Non-pigmented ciliary epithelial cell (primary cell): ENCODE measurements at places on chromosomes 11 and 22.

GRCh38 chr11:108237058-108237481, 14.2 kb downstream of the ATM start:
- DNase-seq: no peak

GRCh38 chr11:6022956-6023355, 7.6 kb downstream of the OR56A1 start:
- peak; percentile 1 for DNase-seq

DNA sequence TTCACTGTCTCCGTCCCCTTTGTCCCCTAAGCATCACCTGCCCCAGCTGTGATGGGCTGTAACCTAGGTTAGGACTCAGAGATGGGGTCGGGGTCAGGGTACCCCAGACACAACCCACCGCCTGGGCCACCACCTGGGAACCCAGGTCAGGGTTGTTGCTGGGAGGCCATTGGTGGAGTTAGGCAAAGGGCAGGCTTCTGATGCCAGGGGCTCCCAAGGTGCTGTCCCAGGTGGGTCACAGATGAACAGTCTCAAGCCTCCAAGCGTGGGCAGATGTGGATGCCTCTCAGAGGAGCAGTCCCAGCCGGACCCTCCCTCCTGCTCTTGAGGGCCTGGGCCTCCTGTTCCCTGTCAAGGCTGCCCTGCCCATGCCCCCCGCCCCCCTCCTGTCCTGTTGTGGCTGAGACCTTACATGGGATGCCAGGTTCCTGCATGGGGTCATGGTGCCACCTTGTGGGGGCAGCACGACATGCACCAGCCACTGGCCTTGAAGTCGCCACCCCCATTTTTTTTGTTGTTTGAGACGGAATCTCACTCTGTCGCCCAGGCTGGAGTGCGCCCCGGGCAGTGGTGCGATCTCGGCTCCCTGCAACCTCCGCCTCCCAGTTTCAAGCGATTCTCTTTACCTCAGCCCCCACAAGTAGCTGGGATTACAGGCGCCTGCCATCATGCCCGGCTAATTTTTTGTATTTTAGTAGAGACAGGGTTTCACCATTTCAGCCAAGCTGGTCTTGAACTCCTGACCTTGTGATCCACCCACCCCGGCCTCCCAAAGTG, 12.1 kb downstream of the GATD1 start:
- no peak for DNase-seq

GRCh38 chr11:113179181-113179704, 135.1 kb upstream of the TTC12 start:
- DNase-seq: no peak

DNA sequence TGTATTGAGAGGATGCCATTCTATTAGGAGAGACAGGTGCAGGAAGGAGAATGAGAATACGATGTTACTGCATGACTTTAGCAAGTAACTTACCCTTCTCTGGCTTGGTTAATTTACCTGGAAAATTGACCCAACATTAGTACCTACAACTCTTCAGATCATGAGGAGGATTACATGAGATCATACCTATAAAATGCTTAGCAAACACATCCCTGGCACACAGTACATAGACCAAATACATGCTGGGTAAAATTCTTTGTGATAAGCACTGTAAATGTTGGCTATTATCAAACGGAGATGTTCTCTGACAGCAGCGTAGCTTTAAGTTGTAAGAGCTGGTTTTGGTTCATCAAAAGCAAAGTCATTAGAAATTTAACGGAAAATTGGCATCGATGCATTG, 28.8 kb downstream of the LARGE1 start:
- DNase-seq: no peak

GRCh38 chr22:31394326-31394725, 5.1 kb upstream of the DRG1 start:
- no peak for DNase-seq

GRCh38 chr11:110028921-110029320, 64.3 kb upstream of the ZC3H12C start:
- no peak for DNase-seq

- no peak for DNase-seq
Measured at GRCh38 chr11:11318961-11319360, 34.1 kb downstream of the CSNK2A3 start.

DNA sequence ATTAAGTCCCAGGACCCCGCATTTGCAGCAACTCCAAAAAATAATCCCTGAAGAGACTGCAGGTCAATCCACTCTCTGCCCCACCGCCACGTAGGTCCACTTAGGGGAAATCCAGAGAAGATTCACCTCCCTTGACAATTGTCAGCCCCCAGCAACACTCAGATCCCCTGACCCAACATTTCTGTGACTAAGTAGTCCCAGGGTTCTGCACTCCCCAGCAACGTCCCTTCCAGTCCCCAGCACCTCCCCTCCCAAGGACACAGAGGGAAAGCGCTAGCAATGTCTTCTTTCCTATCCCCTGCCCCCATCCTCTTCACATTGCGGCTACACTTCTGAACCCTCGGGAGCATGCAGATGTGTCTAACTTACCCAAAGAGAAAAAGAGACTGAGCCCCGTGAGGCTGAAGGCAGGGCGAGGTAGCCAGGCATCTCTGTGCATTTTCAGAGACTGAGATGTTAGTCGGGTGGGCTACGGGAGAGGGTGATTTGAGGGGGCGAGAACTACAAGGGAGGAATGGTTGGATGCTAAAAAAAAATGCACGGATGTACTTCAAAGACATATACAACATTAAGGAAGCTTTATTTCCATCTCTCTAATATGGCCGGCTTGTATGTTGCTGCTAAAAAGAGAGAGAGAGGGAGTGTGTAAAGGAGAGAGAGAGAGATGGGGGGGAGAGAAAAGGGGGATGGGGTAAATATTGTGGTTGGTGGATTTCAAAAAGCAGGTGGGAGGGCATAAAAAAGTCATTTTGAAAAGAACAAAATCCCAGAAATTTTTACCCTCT, at the start of gene SCN2B:
Gene SCN2B (minus strand): TSS at position 647 of the 785 bp plus-strand sequence. CDS start 208 bp downstream, at position 439.
- DNase-seq: no peak

- DNase-seq: peak; percentile 93
Measured at GRCh38 chr22:18156878-18157713, 7.1 kb downstream of the USP18 start.

GRCh38 chr11:84437071-84437980, 1151.2 kb upstream of the CCDC90B start:
- DNase-seq: no peak

DNA sequence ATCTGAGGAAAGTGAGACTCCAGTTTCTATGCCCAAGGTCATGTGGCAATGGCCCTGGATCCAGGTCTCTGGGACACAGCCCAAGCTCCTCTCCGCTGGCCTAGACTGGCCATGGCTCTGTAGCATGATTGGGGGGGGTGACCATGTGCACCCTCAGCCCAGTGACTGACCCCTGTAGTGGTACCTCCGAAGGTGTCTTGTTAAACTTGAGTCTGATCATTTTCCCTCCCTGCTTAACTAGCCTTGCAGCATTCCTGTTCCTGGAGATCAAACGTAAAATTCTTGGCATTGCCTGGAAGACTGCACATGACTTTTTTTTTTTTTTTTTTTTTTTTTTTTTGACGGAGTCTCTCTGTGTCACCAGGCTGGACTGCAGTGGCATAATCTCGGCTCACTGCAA, 1116.0 kb downstream of the TBC1D22A start:
- no peak for DNase-seq

GRCh38 chr22:45684169-45684568, 12.5 kb downstream of the ATXN10 start:
- DNase-seq: no peak

GRCh38 chr11:14340721-14341120, 18.3 kb downstream of the RRAS2 start:
- no peak for DNase-seq

DNA sequence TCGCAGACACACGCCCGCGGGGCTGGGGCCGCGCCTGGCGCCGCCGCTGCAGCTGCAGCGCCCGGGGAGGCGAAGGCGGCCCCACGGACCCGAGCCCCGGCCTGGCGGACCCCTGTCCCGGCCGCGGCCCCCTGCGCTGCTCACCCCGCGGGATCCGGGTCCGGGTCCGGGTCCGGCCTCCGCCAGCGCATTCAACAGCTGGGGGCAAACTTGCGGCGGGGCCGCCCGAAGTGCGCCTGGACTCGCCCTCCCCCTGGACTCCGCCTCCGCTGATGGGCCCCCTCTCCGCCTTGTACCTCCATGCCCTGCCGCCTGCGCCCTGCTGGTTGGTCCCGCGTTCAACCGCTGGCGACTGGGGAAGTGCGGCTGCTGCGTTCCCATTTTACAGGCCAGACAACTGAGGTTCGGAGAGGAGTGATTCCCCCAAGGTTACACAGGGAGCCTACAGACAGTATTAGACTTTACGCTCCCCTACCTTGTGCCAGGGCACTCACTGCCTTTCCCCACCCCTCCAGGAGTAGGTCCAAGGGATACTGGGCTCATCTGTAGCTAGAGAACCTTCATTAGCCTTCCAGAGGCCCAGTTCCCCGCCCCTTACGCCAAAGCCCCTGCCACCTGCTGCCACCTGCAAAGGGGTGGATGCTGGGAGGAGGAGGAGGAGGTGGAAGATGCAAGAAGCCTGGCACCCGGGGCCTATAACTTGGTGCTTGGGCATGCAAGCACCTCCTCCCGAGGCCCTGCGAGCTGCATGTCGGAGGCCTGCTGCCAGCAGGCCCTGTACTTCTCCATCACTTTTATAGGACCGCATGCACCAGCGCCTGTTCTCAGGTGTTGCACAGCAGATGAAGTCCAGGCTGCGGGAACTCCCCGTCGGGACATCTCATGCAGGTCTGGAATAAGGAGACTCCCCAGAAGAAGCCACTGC, 694 bp upstream of the ELFN2 start:
- no peak for DNase-seq

DNA sequence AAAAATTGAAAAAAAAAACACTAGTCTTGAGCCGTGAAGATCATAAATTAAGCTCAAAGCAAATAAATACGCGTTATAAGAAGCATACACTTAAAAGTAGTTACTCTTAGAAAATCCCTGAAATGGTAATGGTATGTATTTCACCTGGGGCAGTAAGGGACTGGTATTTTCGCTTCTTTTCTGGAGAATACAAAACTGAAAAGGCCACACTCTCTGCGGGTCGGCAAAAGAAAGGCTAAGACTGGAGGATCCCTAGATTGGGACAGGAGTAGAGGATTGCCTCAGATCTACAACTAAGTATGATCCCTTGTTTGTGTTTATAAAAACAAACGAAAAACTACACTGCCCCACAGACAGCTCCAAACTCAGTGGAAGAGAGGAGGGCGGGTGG, 617 bp downstream of the TSG101 start:
- DNase-seq: no peak

- DNase-seq: no peak
Measured at GRCh38 chr22:41535244-41535643, 9.0 kb downstream of the POLR3H start.

- DNase-seq: no peak
Measured at GRCh38 chr22:50271519-50271970, 1.4 kb upstream of the MAPK11 start.

- DNase-seq: no peak
Measured at GRCh38 chr11:115718945-115719344, 214.7 kb upstream of the CADM1 start.

DNA sequence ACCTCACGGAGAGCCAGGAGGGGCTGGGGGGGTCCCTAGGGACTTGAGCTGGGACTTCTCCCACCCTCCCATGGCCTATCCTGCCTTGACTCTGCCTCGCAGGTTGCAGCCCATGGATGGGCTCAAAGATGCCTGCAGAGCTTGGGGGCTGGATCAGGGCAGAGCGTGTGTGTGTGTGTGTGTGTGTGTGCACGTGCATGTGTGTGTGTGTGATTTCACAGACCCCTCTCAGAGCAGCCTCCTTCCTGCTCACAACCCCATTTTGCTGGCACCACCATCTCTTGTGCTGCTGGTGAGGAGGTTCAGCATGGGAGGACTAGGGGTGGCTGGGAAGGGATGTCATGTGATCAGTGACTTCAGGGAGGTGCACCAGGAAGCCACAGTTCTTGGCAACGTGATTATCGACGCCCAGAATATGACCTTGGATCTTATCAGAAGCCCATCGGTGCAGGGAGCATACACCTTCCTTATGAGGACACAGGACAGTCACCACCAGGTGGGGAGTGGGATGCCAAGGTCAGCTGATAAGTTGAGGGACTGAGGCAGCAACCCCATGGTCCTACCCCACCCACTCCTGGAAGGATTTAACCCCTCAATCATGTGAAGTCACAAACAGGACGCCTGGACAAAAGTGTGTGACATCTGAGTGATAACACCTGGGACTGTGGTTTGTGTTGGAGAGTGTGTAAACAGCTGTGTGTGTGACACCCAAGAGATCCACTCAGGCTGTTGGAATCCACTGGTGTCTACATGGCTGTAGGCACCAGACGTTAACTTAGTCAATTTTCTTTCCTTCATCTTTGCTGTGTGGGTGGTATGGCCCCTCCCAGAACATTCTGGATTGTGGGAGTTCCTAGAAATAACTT, 1.8 kb upstream of the NAALADL1 start:
- DNase-seq: no peak

DNA sequence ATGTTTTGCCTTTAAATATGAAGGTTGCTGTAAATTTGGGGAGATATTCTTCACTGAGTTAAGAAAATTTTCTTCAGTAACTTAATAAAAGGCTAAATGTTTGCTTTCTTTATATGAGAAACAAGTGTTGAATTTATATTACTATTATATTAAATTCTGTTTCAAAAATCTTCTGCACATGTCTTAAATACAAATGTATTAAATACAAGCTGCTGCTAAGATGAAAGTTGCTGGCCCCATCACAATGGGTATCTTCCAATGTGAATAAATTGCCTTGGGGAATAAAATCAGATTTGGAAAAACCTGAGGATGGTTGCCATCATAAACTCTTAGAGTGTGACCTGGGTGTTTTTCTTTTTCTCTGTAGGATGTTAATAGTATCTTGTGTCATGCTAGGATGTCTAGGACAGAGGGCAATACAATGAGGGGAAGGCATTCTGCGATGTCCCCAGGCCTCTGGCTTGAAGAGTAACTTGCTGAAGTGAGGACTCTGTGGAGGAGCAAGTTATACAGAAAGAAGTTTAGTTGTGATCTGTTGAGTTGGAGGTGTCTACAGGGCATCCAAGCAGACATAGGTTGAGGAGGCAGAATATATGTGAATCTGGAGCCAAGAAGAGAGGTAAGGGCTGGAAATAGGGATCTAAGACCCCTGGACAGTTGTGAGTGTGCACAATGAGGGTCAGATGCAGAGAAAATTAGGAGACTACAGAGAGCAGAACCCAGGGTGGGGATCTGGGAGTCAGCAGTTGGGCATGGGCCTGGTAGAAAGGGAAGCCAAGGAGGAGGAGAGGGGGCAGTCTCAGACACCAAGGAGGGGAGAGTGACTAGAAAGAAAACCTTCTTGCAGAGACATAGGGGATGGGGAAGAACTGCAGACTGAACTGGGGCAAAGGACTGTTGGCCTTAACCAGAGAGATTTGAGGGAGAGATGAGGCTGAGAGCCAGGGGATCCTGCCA, 4.8 kb downstream of the IGLL5 start:
- DNase-seq: no peak

GRCh38 chr11:120331301-120331996, 4.8 kb upstream of the ARHGEF12 start:
- DNase-seq: peak; percentile 75
